ENCODE measurements at places on chromosomes 2 and 18.

DNA sequence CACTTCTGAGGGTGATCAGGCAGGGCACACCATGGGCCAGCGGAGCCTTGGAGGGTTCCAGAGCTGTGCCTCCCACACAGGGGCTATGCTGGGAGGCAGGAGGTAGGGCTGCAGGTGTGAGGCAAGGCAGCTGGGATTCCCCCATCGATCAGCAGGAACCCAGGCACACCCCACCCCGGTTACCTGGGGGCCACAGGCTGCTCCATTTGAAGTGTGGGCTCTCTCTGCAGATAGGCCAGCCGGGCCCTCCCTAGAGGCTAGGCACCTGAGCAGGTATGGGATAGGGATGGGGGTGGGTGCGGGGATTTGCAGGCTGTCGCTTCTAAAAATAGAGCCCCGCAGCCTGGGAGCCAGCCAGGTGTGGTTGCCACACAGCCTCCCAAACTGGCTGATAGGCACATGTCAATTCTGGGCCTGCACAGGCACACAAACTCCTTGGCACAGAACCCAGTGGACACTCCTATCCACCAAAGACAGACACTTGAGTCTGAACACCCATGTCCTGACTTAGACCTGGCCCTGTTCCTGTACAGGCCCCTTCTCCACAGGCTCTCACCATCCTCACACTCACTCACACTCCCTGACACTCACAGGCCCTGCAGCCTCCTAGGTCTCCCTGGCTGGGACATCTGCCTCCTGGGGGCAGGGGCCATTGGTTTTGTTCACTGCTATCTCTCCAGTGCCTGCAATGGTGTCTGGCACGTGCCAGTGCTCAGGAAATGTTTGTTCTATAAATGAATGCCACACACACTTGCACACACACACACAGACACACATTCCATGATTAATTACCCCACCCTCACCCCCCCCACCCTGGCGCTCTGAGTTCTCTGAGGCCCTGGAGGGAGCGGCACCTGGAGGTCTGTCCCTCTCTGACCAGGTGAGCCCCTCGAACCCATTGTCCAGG is 73.4 kb downstream of the ZFP36L2 start:
- DNase-seq = no peak

- DNase-seq = no peak
These were observed 41.4 kb downstream of the B4GALT6 start for GRCh38 chr18:31643003-31643402.

- no peak for DNase-seq
These were observed 44.6 kb downstream of the DPP4 start for GRCh38 chr2:162029287-162029901.

- no peak for DNase-seq
These were observed 41.6 kb downstream of the TOGARAM2 start for GRCh38 chr2:29022679-29023078.

GRCh38 chr18:10490401-10491165 is 35.2 kb upstream of the NAPG start:
- no peak for DNase-seq

DNA sequence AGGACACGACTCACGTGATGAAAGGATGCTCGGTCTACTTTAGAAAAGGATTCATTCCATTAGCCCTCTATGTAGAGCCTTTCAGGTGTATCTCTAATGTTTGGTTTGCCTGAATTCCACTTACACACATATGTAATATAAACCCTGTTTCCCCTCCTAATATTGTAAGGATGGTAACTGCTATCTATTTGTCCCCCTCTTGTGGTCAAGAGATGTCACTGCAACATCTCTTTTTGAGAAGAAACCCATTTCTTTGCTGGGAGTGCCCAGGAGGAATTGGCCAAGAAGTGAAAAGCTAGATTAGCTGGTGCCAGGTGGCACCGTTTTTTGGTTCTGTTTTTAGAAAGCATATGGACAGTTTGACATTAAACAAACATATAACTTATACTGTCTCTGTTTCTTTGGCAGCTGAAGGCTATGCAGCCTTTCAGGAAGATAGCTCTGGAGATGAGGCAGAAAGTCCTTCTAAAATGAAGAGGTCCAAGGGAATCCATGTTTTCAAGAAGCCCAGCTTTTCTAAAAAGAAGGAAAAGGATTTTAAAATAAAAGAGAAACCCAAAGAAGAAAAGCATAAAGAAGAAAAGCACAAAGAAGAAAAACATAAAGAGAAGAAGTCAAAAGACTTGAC is 41.2 kb downstream of the RALBP1 start:
- peak; percentile 16 for DNase-seq

GRCh38 chr2:86204458-86204857 is 5.2 kb downstream of the MRPL35 start:
- no peak for DNase-seq

- no peak for DNase-seq
These were observed 3.7 kb downstream of the FAM171B start for GRCh38 chr2:186697536-186697935.

Data from left renal pelvis (tissue), 4 donors.